ENCODE measurements at places on chromosomes 11 and 22. TPM values are rescaled to one million over a fixed set of nuclear protein-coding genes. Genes with fewer than 3 reads are reported as not detected.

The PDGFD gene
- total RNA-seq, result 360 TPM

The RFPL3 gene
- not detected for total RNA-seq

The APOA4 gene
- total RNA-seq, result not detected

The KRTAP5-1 gene
- total RNA-seq, result not detected

The MOGAT2 gene
- not detected for total RNA-seq

The SNX32 gene
- not detected for total RNA-seq

The MFRP gene
- not detected for total RNA-seq

The CTSF gene
- not detected for total RNA-seq

The OR56B1 gene
- not detected for total RNA-seq

The CNGA4 gene
- 1.7 TPM for total RNA-seq

The SCN3B gene
- not detected for total RNA-seq

The RPL27A gene
- total RNA-seq, result 3,362 TPM

The RIBC2 gene
- total RNA-seq, result not detected

The PATE2 gene
- not detected for total RNA-seq

The KCNJ5 gene
- not detected for total RNA-seq

The ASCL2 gene
- not detected for total RNA-seq

The C1QTNF6 gene
- total RNA-seq, result 1.7 TPM

The KCNA4 gene
- total RNA-seq, result not detected

The RAB39A gene
- 36.2 TPM for total RNA-seq
